ENCODE measurements at places on chromosomes 5 and 9.

DNA sequence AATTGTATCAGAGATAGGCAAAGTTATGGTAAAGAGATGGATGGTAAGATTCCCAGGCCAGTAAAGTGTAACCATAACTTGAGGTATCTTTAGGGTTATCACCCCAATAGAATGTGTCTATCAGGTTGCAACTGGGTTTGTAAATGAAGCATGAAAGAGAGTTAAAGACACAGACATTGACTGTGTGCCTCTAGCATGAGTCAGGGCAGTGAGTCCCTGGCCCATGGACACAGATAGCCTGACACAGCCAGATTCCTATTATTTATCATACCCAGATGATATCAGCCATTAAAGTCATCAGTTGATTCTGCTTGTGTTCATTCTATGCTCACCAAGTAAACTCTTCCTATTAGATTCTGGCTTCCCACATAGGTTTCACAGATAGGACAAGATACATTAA is 33.5 kb upstream of the SNAPC3 start:
- no peak for DNase-seq

- DNase-seq, result peak; percentile 59
These were observed 37.2 kb downstream of the RCL1 start for GRCh38 chr9:4829969-4830368.

DNA sequence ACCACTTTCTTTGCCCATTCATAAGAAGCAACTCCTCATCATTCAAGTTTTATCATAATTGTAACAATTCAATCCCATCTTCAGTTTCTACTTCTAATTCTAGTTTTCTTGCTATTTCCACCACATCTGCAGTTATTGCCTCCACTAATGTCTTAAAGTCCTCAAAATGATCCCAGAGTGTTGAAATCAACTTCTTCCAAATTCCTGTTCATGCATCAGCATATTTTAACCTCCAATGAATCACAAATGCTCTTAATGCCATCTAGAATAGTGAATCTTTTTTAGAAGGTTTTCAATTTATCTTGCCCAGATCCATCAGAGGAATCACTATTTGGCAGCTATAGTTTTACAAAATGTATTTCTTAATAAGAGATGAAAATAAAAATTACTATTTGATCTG is 3.2 kb upstream of the SRP19 start:
- DNase-seq, result no peak

GRCh38 chr9:132238992-132239391 is 77.1 kb downstream of the NTNG2 start:
- DNase-seq, result no peak
